ENCODE measurements at places on chromosomes 4 and X.
A peak's percentile ranks its signal among the peaks of the same experiment; 100 is the strongest.

DNA sequence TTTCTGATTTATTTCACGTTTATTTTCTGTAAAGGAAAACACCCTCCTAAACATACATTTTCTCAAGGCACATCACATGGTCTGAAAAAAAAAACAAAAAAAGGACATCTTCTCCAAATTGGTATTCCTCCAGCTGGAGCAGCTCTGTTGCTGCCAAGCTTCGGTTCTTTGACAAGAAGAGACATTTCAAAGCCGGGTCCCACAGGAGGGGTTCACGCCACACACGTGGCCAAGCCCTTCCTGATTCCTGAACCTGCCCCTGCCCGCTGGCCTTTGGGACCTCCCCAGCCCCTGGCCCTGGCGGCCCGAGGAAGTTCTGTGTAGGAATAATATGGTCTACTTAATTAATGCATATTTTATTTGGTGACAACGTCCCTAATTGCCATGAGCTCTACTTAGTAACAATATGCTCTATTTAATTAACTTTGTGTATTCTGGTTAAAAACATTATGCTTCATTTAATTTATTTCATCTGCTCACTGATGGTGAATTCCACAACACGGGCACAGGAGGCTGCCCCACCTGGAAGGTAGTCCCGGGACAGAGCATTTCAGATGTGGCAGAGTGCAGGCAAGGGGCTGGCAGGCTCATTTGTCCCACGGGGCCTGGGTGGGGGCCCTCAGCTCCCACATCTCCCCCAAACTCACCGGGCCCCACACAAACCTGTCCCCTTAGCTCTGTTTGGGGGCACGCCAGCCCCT is 5.4 kb upstream of the RGS12 start:
- DNase-seq, result peak; percentile 13

- DNase-seq, result no peak
Observed at GRCh38 chr4:15420642-15421041, 7.2 kb upstream of the C1QTNF7 start.

DNA sequence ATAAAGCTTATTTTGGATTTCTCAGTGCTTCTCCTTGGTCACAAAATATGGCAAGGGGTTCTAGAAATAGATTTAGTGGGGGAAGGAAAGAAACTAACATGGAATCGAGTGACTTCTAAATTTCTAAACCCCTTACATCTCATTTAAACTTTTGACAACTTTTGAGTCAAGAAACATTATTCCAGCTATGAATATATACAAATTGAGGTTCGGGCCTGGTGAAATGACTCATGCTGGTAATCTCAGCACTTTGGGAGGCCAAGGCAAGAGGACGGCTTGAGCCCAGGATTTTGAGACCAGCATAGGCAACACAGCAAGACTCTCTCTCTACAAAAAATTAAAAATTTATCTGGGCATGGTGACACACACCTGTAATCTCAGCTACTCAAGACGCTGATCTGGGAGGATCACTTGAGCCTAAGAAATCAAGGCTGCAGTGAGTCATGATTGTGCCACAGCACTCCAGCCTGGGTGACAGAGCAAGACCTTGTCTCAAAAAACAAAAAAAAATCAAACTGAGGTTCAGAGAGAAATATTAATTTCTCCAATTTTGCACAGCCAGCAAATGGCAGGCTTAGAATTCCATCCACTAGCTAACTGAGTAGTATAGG is 99.8 kb downstream of the ANXA3 start:
- DNase-seq, result no peak

- DNase-seq, result no peak
Observed at GRCh38 chr4:147981305-147981704, 249.4 kb downstream of the ARHGAP10 start.

DNA sequence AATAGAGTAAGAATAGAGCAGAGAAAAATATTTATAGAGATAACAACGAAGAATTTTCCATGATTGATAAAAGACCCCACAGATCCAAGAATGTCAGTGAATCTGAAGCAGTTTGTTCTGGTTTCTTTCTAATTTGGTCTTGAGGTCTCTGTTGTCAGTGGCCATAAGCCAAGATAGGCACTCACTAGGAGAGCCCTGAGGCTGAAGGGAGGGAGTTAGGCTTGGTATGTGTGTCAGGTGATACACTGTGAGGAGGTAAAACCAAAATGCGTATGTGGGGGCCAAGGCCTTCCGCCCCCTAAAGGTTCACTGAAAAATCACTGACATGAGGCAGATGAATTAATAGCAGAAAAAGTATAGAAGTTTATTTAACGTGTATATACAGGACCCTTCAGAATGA is 382.3 kb upstream of the HTR2C start:
- no peak for DNase-seq

- DNase-seq, result no peak
Observed at GRCh38 chr4:110074570-110074969, 123.8 kb downstream of the ELOVL6 start.

GRCh38 chr4:79603681-79604080 is 195.7 kb upstream of the GK2 start:
- no peak for DNase-seq
